ENCODE measurements at places on chromosomes 4 and X.

DNA sequence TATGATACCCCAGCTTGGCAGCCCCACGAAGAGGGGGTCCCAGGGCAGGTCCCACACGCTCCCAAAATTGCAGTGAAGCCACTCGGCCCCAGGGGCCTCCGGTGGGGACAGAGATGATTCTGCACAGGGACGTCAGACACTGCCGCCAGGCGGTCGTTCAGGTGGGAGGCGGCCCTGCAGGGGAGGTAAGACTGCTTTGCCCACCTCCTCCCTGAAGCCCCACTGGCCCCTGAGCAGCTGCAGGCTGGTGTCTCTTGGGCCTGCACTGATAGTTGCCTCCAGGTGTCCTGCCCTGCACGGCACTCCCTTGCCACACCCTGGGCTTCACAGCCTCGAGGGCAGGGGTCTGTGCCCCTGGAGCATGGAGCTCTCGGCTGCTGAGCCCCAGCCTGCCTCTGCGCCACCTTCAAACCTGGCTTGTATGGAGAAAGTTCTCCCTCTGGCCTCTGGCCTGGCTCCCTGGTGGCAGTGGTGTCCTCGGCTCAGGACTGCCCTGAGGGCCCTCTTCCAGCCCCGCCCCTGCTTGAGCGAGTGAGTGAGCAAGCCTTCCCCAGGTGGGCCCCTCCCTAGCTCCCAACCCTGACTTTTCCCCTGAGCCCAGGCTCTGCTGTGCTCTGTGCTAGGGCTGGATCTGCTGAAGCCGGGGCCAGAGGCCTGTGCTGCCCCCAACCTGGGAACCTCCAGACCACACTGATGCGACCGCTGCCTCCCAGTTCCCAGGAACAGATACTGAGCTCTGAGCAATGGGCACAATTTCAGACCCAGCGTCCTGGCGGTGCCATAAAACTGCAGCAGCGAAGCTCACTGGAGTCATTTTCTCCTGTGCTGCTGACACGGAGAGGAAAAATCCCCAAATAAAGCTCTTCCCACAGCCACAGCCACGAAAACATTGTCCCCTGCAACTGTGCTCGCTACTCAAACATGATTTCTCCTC, 16.1 kb downstream of the ADRA2C start:
- ATAC-seq = no peak

DNA sequence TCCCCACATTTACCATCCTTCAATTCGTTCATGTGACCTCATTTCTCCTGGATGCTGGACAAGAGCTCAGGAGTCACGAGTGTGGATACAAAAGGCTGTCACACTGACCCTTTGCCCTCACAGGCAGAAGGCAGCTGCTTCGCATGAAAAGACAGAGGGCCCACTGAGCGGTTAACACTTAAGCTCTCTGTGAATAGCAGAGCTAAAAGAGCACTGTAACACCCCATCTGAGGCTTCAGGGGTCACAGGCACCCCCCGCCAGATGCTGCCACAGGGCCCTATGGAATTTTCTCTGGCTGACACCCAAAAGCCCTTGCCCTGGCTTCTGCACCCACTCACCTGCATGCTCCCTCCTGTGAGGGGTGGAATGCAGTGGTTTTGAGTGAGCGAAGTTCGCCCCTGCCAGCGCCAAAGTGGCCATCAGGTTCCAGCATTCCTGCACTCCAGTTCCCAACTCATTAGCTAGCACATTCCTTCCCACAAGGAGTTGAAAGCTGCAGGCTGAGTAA, 360.9 kb downstream of the PPP3CA start:
- ATAC-seq = no peak

DNA sequence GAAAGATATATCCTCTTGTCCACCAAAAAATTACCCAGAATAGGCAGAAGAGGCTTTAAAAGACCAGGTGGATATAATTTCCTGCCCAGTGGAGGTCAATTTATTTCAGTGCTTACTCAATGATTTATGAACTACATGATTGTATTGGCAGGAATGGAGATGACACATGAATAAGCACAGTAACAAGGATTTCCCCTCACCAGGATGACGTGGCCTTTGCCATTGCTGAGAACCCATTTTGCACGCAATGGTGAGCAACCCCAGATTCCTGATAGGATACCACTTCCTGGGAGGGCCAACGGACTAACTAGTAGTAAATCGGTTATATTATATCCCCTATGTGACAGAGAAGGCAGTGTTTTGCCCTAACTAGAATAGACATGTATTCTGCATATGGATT, 11.6 kb upstream of the TTC29 start:
- peak; percentile 71 for ATAC-seq

DNA sequence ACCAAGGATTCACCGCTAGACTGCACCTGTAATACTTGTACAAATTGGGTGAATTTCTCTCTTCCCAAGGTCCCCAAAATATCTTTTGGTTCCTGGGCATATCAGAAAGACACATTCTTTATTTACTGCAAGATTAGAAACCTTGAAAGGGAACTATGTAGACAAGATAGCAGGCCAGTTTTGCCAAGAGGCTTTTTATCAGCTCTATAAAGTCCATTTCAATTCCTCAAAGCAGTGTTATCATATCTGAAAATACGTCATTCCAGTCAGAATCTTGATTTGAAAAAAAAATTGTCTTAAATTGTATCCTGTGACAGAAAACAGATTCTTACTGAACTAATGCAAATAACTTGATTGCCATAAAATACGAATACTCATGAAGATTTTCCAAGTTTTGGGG, 37.0 kb upstream of the NSG1 start:
- ATAC-seq = no peak

DNA sequence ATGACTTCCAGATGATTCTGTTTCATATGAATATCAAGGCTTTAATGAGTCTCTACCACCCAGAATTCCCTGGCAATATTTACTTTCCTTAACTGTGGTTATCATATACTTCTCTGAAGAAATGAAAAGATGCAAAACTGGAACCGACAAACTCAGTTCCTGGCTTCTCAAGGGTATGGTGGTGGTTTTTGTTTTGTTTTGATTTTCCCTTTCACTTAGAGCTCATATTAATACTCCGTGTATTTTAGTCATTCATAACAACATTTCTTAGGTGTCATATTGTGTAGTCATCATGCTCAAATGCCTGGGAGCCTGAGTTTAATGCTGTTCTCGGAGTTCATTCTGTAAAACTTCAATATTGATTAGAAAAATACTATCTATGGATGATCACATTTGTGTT, 665 bp downstream of the TRPC5OS start:
- ATAC-seq = no peak

DNA sequence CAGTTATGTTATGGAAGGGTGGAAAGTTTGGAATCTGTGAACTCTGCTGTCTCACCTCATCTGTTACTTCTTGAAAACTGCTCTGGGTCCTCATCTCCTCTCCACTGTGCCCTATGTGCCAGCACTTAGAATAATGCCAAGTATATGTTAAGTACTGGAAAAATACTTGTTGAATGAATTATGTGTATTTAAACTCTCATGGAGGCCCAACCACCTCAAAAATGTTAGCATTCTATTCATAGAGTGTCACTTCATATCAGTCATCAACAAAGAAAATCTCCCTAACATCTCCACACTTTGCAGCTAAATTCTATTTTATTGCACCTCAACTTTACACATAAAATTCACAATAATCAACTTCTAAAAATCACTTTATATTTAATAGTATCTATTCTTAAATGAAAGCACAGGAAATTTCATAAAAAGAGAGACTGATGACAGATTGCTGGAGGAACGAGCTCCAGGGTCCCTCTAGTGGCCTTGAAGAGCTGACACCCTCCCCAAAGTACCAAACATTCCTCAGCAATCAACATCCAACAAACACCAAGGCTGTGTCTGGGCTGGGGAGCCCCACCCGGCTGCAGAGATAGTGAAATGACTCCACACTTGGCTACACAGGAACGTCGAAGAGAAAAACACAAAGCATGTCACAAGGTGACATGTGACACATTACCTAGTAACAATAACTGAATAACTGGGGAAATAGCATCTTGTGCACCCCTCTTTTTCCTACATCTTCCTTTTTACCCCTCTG, 45.8 kb downstream of the SLC39A8 start:
- ATAC-seq = peak; percentile 61

- no peak for ATAC-seq
These were observed 116.0 kb downstream of the SOWAHB start for GRCh38 chr4:76781698-76782595.

- ATAC-seq = no peak
These were observed 236.4 kb upstream of the TTC29 start for GRCh38 chr4:147182041-147182440.

GRCh38 chr4:30744386-30744785, 24.2 kb downstream of the PCDH7 start:
- no peak for ATAC-seq

DNA sequence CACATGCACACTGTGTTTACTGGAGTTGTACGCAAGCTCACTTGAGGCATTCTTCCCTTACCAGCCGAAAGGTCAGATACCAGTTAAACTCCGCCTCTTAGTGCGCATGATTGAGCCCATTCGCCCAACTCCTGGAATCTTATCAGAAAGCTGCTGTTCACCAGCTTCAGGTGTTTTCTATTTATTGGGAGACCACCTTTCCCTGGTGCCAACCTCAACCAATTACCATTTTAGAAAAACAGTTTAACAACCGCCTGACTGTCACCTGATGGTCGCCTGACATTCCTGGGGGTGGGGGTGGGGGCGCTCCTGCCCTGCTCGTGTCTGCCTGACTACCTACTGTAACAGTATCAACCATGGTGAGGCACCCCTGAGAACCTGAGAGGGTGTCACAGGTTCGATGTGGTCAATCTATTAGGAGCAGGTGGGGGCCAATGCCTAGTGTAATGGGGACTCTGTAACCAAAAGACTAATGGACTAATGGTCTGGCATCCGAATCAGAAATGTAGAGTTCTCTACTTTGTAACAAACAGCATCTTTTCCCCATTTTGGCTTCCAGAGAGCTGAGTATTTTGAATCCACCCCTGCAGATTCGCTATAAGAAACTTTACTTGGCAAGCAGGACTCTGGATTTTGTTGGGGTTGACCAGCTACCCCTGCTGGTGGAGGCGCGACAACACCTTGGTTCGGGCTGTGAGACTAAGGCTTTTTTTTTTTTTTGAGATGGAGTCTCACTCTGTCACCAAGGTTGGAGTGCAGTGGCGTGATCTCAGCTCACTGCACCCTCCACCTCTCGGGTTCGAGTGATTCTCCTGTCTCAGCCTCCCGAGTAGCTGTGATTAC, 58.2 kb upstream of the ZNF157 start:
- ATAC-seq = peak; percentile 78

- no peak for ATAC-seq
These were observed 28.1 kb downstream of the SLC30A9 start for GRCh38 chr4:42018451-42018850.

DNA sequence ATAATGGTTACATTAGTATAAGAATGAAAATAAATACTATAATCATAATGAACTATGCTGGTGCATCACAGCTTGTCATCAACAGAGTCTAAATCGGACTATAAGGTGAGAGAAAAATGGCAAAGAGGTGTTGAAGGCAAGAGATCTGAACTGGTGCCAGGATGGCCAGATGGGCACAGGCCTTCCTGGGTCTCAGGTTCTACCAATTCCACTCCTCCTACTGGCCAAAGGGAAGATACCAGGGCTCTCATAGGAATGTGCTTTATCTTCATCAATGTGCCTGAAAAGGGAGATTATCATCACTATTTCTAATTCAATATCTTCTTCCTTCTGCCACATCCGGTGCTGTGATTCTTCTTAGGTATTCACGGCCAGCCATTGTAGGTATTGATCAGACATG, 107.6 kb downstream of the GASK1B start:
- ATAC-seq = no peak

DNA sequence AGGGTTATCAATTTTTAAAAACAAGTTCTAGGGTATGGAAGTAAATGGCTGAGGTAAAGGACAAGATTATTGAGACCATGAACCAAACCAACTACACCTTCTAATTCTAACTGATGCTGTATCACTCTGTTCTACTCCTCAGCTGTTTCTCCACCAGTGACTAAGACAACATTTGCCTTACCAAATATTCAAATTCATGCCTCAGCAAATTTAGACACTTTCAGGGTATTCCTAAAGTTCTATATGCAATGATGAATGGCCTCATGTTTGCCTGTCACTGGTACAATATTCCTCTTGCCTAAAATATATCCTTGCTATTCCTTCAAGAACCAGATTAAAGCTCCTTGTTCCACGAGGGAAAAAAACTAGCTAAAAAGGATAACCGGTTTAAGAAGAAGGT, 5.0 kb downstream of the RPL9 start:
- no peak for ATAC-seq

GRCh38 chr4:173998471-173999144, 284.9 kb downstream of the FBXO8 start:
- ATAC-seq = no peak

- ATAC-seq = no peak
These were observed 126.3 kb downstream of the FBXO8 start for GRCh38 chr4:174157106-174157607.

DNA sequence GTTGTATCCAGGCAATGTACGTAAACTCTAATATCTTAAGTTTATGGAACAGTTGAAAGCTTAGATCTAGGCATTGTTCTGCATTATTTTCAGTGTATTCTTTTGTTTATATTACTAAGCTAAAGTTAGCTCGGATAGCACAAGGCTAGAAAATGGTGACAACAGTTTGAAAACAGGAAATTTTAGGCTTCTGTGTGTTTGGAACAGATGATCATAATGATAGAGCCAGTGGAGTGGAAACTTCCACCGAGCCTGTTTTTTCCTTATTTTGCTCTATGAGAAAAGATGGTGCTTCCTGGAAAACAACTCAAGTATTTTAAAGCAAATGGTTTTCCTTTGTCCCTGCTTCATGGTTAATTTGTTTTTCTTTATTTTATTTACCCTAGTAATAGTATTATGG, 70.8 kb downstream of the GAB1 start:
- no peak for ATAC-seq

DNA sequence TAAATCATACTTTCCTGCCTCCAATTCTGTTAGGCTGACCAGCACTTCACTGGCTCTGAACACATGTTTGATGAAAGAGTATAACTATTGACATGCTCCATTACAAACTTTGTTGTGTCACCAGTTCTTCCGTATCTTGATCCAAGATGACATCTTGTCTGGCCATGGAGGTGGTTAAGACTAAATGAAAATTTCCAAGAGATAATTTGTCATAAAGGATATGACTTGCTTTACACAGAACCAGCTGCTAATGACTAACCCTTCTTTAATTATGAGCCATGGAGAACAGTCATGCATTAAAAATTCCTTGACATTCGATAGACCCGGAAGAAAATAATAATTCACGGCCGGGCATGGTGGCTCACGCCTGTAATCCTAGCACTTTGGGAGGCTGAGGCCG, 17.7 kb upstream of the N4BP2 start:
- no peak for ATAC-seq

DNA sequence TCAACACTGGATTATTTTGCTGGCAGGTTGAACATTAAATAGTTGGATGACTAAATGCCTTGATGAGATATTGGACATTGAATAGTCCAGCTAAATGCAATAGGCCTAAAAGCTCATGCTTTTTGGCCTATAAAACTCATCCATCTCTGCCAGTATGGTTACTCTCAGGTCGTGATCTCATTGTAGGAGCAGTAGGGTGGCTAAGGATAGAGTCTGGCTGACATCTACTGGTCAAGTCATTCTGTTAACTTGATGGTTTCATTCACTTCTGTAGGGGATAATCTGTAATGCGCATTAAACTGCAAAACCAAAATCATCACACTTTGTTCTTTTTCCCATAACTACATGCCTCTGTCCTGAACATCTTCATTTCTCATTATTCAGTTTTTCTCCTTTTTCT, 227.0 kb downstream of the DKK2 start:
- no peak for ATAC-seq

- ATAC-seq = no peak
These were observed 107.0 kb downstream of the LDB2 start for GRCh38 chr4:16791460-16791859.

- no peak for ATAC-seq
These were observed 712 bp downstream of the PNPLA4 start for GRCh38 chrX:7926501-7926900.
